CD4-positive, CD25-positive, alpha-beta regulatory T cell (primary cell): ENCODE measurements at places on chromosomes 5 and 9.

- no peak for DNase-seq
Measured at GRCh38 chr5:136276946-136277345, 84.0 kb upstream of the SMIM32 start.

DNA sequence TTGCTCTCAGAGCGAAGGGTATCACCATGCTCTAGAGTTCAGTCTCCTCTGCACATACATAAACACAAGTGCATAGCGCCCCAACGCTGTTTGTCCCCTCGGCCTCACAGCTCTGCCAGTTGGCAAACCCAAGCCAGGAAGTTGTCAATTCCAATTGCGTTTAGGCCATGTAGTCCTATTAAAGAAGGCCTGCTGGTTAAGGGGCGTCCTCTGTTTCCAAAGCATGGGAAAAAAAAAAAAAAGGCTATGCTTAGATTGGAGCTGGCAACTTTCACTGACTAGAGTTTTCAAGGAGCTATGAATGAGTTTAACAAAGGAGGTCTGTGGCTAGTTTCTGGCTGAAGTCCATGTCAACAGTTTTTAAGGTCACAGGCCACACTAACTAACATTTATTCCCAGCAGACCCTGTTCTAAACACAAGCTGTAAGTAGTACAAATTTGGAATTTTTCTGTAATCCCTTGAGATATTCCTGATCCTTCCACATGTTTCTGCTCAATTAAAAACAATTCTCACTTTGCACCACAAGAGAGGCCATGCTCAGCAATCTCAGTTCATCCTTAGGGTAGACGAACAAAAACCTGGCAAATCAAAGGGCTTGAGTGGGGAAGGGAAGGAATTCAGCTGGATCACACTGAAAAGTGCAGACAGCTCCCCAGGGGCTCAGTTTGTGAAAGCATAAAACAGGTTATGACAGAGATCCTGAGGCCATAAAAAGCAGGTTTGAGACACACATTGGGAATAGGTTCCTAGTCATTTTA is 187.7 kb downstream of the DENND1A start:
- DNase-seq = no peak

GRCh38 chr9:13688223-13688989 is 408.9 kb upstream of the MPDZ start:
- DNase-seq = no peak

DNA sequence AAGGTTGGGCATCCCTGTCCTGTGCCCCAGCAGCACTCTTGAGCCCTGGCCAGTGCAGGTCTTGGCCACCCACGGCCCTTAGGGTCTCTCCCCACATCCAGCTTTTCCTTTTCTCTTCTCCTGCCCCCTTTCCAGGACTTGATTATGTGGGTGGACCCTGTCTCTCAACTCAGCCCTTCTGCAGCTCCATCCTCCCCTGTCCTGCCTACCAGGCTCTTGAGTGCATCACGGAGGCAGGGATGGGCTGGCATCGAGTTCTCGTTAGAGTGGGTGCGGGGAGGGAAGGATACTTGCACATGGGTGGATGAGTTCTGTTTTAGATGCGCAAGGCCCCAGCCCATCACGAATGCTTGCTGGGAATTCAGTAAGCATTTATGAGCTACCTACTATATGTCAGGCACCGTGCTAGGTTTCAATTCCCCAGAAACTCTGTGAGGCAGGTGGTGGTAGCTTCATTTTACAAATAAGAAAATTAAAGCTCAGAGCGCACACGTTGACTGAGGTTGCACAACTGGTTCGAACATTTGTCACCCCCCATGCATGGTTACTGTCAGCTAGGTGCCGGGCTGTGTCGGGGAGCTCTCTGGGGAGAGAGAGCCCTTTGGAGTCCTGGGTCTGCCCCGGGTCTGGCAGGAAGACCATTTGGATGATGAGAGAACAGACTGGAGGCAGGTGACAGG is 144.6 kb upstream of the PITX1 start:
- DNase-seq = no peak

GRCh38 chr5:19920761-19921160 is 67.2 kb downstream of the CDH18 start:
- no peak for DNase-seq

DNA sequence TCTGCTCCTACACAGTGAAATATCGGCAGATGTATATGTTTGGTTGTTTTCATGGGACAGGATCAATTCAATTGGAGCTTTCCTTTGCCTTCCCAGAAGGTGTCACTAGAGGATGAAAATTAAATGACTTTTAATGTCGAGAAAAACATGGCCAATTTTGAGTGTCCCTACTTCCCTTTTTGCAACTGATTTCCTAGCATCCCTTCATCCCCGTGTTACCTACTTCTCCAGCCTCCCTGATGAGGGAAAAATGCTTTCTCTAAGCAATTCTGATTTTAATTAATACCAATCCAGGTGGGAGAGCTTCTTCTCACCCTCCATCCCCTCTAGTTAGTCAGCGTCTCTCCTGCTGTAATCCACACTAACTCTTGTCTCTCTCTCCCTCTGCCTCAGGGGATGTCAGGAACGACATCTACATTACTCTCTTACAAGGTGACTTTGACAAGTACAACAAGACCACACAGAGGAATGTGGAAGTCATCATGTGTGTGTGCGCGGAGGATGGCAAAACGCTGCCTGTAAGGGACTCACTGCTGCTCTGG is 64.9 kb downstream of the DOCK2 start:
- no peak for DNase-seq

DNA sequence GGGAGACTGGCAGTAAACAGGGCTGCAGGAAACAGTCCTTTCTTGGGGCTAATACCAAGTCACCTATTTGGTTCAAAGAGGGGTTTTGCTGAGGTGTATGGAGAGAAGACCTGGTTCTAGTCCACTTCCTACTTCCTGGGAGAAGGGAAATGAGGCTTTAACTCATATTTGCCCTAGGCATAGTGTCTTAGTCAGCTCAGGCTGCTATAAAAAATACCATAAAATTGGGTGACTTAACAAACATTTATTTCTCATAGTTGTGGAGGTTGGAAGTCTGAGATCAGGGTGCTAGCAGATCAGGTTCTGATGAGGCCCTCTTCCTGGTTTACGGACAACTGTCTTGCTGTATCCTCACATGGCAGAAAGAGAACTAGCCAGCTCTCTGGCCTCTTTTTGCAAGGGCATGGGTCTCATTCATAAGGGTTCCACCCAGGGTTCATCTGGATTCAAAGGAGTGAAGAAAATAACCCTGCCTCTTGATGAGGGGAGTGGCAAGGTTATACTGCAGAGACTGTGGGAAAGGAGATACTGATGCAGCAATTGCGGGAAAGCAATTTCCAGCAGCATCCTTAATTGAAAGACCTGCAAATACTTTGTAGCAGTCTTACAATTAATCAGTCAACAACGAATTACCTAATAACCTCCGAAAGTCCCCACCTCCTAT is 40.5 kb downstream of the ANKDD1B start:
- DNase-seq = no peak

DNA sequence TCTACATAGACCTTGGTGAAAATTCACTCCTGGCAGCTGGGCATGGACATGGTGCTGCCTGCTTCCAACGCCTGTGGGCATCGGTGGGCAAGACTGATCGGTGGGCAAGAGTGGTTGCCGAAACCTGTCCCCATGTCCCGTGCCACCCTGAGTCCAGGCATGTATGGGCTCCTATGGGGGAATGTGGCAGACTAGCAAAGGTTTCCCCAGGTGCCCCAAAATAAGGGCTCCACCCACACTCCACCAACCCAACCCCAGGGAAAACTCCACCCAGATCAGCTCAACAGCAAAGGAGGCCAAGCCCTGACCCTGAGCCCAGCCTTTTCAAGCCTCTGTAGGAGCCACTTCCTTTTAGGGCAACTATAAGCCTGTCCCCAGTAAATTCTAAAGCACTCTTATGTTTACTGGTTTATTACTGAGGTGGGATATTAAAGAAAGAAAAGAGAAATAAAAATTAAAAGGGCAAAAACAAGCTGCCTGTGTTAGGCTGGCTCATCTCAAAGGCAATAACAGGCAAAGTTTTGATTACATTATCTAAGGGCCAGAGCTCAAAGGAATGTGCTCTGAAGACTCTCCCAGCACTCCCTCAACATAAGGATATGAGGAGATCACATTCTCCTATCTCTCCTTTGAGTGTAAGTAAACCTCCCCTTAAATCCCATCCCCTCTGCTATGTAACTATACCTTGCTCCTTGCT is 8.9 kb upstream of the SPATA31E1 start:
- no peak for DNase-seq

GRCh38 chr5:134026521-134027287 is 21.9 kb upstream of the VDAC1 start:
- DNase-seq = no peak

DNA sequence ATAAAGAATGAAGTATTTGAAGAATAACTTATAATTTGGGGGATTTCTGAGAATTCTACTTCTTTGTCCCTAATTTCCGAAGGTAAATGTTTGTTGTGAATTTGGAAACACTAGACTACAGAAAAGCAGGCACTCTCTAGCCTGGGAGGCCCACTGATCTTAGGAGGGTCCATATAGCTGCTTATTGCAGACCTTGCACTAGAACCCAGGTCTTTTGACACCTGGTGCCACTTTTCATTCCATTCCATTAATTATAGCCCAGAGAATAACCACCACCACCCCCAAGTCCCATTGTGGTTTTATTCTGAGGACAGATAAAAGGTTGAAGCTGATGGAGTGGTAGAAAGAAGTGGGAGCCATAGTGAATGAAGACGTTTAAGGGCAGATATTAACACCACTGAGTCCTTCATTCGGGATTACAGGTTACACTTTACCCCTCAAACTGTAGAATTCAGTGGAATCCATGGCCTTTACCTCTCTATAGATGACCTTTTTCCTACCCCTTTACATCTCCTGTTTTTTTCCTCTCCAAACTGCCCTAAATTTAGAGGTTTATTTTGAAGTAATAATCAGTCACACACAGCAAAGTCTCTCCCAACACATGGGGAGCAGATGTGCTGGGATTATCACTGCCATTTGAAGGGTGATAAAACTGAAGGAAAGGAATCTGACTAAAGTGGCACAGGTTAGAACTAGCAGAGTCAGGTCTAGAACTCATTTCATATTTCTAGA is 12.0 kb upstream of the PSMD5 start:
- DNase-seq = no peak

DNA sequence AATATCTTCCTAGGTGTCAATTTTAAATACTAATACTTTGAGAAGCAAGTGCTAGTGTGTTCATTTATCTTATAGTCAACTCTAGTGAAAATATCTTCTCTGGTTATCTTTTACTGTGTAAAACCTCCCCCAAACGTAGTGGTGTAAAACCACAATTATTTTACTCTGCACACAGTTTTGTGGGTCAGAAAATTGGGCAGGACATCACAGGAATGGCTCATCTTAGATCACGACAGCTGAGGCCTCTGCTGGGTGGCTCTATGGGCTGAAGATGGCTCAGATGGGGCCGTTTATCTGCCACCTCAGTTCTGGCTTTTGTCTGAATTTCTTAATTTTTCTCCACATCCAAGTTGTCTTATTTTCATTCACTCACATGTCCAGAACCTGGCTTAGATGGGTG is 457.2 kb upstream of the ACTBL2 start:
- DNase-seq = no peak

- no peak for DNase-seq
Measured at GRCh38 chr9:137162505-137163364, 7.1 kb downstream of the LRRC26 start.

- no peak for DNase-seq
Measured at GRCh38 chr5:150609843-150610584, 30.4 kb upstream of the SYNPO start.

DNA sequence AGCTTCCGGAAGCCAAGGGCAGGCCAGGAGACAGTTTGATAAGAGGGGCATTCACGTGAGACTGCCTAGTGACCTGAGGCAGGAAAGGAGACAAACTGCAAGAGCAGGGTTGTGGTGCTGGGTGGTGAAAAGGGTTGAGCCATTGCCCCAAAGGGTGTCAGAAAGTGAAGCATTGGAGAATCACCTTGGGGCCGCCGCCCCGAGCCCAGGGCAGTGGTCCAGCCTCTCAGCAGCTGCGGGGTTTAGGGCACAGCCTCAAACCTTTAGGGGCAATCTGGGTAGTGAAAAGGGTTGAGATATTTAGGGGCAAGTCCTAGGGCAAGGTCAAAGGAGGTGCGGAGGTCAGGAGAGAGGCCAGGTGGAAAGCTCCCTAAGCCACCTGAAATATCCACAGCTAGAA is 10.4 kb upstream of the ANKRD33B start:
- no peak for DNase-seq

GRCh38 chr9:79222483-79222882 is 349.3 kb upstream of the TLE4 start:
- no peak for DNase-seq

DNA sequence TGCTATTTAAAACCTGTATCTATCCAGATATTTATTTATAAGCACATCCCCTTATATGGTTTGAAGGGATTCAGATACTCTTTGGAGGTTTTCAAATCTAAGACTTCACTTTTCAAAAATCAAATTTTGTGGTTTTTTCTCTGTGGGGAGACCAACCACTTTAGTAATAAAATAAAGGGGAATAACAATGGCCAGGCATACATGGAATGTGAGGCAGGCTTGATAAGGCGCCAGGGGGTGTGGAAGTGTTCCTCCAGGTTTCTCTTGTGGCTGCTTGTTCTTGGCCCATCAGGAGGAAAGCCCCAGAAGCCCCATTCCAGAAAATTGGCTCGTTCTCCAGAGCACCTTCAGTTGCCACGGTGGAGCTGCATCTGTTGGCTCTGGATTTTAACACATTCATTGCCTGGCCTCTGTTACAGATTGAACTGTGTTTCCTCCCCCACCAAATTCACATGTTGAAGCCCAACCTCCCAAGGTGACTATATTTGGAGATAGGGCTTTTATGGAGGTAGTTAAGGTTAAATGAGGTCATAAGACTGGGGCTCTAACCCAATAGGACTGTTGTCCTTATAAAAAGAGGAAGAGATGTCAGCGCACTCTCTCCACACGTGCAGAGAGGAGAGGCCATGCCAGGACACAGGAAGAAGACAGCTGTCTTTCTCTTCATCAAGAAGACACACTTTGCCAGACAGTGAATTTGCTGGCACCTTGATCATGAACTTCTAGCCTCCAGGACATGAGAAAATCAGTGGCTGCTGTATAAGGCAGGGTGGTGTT is 195.9 kb downstream of the TMEM38B start:
- no peak for DNase-seq

- no peak for DNase-seq
Measured at GRCh38 chr9:32969270-32969669, 32.2 kb downstream of the APTX start.

- no peak for DNase-seq
Measured at GRCh38 chr5:176162198-176162597, 76.0 kb upstream of the SIMC1 start.

GRCh38 chr5:142353071-142353472 is 28.3 kb upstream of the SPRY4 start:
- DNase-seq = no peak

- no peak for DNase-seq
Measured at GRCh38 chr5:158458086-158458485, 599.1 kb upstream of the CLINT1 start.
